ENCODE measurements at places on chromosomes 1 and 21.

DNA sequence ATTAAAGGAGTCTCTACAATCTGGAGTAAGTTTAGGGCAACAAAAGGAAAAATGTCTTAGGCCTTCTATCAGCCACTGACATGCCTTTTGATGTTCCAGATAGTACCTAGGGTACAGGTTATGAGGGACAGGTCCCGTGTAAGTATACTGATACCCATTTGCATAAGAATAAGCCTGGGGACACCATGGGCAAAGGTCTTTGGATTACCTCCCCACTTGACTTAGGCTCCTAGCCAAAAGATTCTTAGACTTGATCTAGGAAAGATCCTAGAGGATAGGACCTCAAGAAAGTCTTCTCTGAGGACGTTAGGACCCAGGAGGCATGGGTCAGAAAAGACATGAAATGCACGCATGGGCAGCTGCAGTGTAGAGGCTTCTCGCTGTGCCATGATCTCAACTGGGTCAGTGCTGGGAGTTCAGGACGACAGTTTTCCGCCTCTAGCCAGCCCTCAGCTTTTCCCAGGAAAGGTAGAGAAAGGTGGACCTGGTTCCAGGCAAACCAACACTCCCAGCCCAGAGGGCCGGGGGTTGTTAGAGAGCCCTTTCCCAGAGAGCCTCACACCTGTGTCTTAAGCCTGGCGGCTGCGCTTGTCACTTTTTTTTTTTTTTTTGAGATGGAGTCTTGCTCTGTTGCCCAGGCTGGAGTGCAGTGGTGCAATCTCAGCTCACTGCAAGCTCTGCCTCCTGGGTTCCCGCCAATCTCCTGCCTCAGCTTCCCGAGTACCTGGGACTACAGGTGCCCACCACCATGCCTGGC lies 26.6 kb downstream of the MSTO1 start:
- DNase-seq, result no peak

DNA sequence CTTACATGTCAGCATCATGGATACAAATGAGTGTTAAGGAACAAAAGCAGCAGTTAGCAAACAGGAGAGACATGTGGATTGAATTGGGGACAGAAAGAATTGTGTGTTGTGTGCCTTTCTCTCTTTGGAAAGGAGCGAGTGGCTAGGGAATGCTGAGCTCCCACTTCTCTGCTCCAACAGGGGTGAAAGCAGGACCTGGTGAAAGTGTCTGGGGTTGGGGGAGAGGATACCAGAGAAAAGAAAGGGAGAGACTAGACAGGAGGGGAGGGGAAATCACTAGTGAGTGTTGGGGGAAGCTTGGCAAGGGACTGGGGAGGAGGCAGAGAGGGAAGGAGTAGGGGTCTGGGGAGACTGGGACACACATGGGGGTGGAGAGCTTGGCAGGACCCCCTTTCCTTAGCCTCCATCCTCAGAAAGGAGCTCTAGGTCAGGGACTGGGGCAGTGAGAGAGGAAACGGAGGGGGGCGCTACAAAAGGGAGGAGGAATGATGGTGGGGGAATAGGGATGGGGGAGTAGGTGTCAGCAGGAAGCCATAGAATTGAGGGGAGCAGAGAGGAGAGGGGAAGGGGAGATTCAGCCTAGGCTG lies 2.2 kb downstream of the KIRREL1 start:
- no peak for DNase-seq

DNA sequence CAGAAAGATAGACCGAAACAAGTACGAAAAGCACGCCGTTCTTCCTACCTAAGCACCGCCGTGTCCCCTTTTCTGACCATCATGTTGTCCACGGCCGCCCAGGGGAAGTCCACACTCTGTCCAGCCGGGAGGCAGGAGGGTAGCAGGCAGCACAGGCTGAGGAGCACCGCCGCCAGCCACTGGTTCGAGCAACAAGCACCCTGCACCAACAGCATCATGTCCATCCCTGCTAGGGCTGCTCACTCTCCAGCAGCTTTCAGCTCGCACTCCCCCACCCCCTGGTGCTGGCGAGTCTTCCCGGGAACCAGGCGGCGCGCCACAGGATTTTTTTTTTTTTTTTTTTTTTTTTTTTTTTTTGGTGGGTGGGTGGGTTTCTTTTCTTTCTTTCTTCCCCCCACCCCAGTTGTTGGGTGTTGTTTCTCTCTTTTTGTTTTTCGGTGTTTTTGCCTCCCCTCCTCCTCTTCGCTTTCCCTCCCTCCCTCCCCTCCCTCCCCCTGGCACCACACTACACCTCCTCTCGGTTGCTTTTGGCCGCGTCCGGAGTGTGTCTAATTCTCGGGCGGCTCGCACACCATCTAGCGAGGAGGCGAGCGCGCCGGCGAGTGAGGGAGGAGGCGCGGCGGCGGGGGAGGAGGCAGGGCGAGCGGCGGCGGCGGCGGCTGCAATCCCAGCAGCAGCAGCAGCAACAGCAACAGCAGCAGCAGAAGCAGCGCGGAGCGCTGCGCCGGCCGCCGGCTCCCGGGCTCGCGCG lies at the start of gene NEGR1:
Gene NEGR1 (minus strand): TSS at position 269 of the 751 bp plus-strand sequence.
- DNase-seq, result peak; percentile 92

DNA sequence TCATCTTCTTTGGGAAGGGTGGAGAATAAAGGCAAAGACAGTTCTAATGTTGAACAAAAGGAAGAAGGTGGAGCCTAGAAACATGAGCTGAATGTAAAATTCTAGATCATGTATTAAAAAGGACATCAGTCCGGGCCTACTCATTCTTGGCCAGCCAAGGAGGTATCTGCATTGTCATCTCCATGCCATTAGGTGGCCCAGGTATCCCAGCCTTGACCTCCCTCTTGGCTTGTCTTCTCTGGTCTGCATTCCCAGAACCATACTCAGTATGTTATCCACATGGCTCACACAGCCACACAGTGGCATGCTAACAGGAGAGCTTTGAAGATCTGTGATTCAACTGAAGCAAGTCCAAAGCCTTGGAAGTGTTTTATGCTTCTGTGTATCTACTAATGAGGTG lies 369.8 kb upstream of the KAZN start:
- no peak for DNase-seq

DNA sequence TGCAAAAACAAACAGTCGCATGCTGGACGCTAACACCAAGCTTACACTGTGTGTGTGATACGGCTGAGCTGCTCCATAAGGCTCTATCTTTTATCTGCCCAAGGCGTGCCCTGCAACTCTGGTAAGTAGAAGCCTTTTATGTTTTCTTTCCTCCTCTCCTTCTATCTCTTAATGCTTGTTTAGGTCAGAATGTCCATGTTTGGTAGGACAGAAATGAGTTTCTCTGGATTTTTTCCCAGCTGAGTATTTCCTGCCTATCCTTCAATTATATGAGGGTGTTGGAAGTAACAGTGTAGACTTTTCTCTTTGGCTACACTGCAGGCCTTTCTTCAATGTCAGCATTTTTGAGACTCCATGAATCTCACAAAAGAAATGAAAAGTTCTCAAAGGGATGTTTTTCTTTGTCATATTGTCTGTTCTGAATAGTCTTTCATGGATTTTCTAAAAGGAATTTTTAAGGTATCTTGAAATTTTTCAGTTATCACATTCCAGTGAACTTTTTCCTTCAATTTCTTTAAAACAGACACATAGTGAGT lies 124.2 kb downstream of the MACF1 start:
- no peak for DNase-seq

- no peak for DNase-seq
Observed at GRCh38 chr1:96558635-96559034, 162.9 kb upstream of the PTBP2 start.

- DNase-seq, result no peak
Observed at GRCh38 chr1:22210636-22211035, 67.7 kb upstream of the WNT4 start.

DNA sequence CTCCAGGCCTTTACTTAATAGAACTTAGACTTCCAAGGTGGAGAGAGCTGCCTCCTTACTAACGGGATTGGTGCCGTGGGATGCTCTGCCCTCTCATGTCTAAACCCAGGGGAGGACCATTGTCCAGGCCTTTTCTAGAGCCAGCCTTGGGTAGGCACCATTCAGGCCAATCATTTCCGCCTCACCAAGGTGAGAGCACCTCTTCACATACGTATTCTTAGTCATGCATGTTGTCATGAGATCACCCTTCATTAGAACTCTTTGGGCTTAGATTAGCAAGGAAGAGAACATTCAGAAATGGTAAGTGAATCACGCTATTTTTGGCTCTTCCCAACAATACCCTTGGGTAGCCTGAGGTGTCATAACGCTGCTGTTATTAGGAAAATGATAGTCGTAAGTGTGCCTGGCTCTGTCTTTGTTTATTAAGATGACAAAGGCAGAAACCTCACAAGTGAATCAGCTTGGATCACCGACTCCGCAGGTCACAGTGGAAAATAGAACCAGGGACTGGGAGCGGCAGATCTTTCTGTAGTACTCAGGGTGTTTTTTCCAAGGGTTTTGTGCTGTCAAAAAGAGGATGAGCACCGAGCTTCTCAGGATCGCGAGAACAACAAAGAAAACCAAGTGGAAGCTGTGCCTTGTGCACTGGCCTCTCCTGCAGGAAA lies 55.0 kb downstream of the HUNK start:
- DNase-seq, result no peak

GRCh38 chr1:37764888-37765441 lies at the start of gene EPHA10:
Gene EPHA10 (minus strand): TSS chr1:37765120. CDS start chr1:37765066, 54 bp downstream.
- DNase-seq, result peak; percentile 85

- DNase-seq, result no peak
Observed at GRCh38 chr21:35136586-35137219, 87.6 kb upstream of the RUNX1 start.

- no peak for DNase-seq
Observed at GRCh38 chr1:209305221-209305954, 278.1 kb upstream of the CAMK1G start.

DNA sequence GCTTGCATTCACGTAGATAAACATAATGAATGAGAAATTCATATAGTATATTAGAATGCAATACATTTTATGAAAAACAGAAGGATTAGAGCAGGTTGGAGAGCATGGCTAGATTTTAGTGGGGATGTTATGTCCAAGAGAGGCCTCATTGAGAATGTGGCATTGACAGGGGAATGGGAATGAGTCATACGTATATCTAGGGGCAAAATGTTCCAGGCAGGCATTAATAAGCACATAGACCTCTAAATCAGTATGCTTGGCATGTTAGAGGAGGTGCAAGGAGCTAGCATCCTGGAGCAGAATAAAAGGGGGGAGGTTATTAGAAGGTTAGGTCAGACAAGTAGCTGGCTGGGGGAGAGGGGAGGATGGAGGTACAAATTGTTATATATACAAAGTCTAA lies 93.0 kb downstream of the USH2A start:
- no peak for DNase-seq

DNA sequence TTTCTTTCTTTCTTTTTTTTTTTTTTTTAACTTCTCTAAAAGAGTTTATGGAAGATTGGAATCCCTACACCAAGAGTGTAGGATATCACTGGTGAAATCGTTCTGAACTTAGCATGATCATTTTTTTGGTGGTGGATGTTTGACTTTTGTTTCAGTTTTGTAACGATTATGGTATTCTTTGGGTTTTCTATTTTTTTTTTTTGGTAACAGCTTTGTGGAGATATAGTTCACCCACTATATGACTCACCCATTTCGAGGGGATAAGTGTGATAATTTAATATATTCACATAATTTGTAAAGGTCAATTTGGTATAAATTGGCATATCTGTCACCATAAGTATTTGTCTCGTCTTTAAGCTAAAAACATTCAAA lies 29.2 kb downstream of the AGPAT3 start:
- no peak for DNase-seq

- no peak for DNase-seq
Observed at GRCh38 chr1:112995890-112996289, 39.9 kb upstream of the SLC16A1 start.

DNA sequence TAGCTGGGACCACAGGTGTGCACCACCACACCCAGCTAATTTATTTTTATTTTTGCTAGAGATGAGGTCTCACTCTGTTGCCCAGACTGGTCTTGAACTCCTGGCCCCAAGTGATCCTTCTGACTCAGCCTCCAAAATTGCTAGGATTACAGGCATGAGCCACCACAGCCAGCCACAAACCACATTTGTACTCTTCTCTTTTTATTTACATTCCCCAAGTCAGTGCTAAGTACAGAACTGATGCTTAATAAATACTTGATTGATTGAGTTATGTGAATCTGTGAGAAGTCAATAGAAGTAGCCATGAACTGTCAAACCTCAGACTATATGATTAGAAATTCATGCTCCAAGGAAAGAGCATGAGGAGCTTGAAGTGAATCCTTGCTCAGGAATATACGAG lies 48.5 kb upstream of the S1PR1 start:
- no peak for DNase-seq

DNA sequence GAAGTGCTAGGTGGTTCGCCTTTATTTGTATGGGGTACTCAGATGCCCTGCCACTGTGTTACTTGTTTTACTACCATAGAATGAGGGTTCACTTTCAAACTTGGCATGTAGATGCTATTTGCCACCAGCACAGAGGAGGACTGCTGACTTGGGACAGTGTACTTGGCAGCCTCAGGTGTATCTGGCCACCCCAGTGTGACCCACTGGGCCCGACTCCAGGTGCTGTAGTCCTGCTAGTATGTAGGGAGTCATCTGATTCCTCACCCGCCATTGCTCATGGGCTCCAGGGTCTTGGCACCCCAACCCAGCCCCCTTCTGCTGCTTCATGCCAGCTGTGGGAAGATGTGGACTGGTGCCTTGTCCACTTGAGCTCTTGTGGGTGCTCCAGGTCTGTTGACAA lies 40.0 kb downstream of the ZNF678 start:
- DNase-seq, result no peak

- DNase-seq, result peak; percentile 24
Observed at GRCh38 chr1:8015036-8015808, 10.9 kb downstream of the ERRFI1 start.

DNA sequence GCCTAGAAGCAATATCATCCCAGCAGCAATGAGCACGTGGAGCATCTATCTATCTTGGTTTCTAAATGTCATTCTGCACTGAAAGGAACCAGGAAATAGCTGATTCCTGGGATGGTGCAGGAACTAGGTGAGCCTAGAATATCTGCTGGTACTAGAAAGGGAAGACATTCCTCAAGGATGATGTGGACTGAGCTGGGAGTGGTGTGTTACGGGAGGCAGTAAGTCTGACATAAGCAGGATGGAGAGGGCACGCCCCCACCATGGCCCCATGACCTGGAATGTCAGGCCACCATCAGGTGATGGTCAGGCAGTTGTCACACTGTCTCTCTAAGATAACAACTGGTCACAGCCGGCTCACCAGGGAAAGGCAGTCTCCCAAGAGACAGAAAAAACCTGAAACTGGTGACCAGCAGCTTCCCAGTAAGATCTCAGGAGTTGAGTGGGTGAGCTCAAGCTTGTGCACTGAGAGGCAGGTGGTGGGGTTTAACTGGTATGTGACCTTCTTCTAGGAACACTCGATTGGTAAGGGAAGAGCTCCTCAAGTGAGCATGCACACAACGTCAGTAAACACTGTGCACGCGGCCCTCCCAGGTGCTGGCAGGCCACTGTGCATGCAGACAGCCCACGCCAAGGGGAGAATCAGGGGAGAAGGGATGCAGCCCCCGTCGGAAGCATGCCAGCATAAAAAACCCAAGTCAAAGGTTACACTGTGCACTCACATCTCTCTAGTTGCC lies 148.7 kb downstream of the ADSS2 start:
- DNase-seq, result no peak

DNA sequence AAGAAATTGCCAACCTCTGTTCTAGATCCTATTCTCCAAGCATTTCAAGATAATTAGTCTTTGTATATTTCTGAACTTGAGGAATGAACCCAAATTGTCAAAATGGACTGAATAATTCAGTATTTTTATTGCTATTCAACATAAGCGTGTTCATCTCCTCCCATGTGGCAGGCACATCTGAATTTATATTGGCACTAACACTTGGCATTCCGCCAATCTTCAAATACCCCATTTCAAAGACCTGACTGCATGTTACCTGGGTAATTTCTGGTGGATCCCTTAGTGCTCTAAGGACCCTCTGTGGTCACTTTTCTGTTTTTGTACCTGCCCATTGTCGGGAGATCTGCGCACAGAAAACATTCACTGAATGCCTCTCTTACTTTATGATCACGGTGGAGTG lies 66.6 kb downstream of the BACE2 start:
- peak; percentile 35 for DNase-seq

Measured in NCI-H1105 (cell line).